ENCODE measurements at places on chromosomes 2 and 18.

DNA sequence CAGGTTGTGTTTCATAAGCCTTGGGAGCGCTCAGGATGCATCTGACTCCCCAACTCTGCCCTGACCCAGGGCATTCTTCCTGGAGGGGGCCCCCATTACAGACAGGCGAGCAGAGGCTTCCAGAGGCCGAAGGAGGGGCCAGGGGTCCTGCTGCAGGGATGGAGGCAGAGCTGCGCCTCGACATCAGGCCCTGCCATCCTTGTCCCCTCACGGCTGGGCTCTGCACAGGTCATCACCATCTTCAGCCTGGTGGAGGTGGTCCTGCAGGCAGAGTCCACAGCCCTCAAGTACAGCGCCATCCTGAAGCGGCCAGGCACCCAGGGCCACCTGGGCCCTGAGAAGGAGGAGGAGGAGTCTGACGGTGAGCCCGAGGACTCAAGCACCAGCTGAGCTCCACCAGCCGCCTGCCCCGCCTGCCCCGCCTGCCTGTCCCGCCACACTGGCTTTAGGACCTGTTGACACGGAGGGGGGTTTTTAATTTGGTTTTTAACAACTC, 42.3 kb upstream of the ALPP start:
- no peak for DNase-seq

GRCh38 chr18:40949114-40949950, 1005.7 kb upstream of the PIK3C3 start:
- DNase-seq, result no peak

DNA sequence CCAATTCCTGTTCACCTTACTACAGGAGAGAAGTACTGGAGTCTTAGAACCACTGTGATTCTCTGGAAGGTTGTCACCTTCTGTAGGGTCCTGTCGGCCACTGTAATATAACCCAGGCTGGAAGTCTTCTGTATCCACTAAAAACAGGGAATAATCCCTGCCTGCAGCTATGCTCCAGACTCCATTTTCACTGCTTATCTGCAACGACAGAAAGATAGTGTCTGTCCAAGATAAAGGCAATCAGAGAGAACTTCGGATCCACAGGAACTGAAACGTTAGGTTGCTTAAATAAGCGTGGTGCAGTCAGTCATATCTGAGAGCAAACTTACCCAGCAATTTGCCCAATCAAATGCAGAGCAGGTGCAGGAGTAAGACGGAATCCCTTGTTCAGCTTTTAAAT, 34.2 kb downstream of the ALS2 start:
- no peak for DNase-seq

GRCh38 chr2:20567159-20567925, 83.6 kb downstream of the HS1BP3 start:
- no peak for DNase-seq

- no peak for DNase-seq
These were observed 93.5 kb downstream of the COX7A2L start for GRCh38 chr2:42267530-42267929.

DNA sequence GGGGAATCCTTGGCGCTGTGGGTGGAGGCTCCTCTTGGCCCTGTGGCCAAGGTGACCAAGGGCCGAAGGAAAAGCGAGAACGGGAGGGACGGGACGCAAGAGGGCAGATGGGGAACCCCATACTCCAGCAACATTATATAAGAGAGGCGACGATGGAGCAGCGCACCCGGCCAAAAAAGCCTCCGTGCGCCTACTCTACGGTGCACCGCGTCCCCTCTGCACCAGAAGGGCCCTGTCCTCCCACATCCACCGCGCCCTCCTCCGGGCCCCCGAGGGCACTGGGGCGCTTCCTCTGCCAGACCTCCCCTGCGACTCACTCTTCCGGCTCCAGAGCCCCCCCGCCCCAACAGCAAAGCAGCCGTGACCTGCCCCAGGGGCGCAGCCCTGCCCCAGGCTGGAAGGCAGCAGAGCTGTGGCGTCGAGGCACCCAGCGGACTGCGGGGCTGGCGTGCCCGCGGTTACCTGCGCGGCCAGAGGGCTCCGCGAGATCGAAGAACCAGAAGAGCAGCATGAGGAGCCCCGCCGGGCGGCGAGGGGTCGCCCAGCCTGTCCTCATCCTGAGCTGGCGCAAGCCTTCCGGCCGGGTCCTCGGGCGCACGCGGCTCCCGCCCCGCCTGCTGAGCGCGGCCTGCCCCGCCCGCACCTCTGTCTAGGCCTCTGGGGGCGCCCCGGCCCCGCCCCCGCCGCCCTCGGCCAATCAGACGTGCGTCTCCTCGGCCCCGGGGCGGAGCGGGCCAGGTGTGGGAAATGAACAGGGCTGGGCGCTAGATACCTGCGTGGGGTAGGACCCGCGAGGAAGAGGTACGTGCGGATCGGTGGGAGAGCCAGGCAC, 106.3 kb upstream of the CD302 start:
- DNase-seq, result peak; percentile 81

DNA sequence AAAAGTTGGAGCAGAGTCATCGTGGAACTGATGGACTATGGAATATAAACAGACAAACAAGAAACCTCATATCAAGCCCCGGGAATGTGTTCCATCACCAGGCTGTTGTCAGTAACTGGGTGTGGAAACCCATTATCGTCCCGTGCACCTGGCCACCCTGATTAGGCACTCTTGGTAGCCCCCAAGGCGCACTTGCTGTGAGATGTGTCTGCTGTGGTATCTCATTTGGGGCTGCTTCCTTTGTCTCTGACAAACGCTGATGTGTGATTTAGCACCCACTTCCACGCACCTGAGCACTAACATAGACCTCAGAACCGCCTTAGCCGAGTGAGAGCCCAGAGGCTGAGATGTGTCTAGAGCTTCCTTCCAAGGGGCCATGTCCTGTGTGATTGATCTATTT, 96.3 kb downstream of the PRPF40A start:
- no peak for DNase-seq

GRCh38 chr18:63157293-63158011, 162.1 kb downstream of the BCL2 start:
- DNase-seq, result no peak

GRCh38 chr18:29726646-29727045, 1315.9 kb downstream of the DSC3 start:
- no peak for DNase-seq

DNA sequence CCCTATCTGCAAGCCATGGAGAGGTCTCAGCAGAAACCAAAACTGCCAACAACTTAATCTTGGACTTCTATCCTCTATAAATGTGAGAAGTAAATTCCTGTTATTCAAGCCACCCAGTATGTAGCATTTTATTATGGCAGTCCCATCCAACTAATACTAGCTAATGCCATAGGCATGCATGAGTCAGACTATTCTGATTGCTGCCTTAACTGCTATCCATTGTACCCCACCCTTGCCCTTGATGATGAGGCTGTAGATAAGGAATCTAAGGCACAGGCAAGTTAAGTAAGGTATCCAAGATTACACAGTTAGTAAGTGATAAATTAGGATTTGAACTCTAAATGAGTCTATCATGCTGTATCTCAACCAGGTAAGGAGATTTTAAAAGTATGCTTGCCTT, 223.0 kb downstream of the UBE2E3 start:
- DNase-seq, result no peak

- no peak for DNase-seq
These were observed 35.7 kb upstream of the GYPC start for GRCh38 chr2:126620302-126620701.

GRCh38 chr2:207282916-207283315, 117.2 kb upstream of the KLF7 start:
- no peak for DNase-seq

DNA sequence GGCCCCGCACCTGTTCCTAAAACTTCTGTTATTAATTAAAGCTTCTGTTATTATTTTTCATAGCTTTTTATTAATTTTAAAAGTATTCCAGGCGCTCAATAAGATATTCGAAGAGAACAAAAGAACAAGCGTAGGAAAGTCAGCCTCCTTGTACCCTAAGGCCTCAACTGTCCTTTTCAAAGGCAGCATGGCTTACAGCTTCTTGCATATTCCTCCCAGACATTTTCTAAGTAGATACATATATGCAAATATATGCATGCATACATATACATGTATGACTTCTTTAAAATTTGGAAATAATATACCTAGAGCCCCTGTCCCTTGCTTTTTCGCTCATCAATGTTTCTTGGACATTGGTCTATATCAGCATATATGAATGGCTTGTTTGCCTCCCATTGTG, 12.3 kb downstream of the GPR55 start:
- DNase-seq, result no peak

- no peak for DNase-seq
These were observed 7.1 kb downstream of the C2orf92 start for GRCh38 chr2:97676620-97677019.

DNA sequence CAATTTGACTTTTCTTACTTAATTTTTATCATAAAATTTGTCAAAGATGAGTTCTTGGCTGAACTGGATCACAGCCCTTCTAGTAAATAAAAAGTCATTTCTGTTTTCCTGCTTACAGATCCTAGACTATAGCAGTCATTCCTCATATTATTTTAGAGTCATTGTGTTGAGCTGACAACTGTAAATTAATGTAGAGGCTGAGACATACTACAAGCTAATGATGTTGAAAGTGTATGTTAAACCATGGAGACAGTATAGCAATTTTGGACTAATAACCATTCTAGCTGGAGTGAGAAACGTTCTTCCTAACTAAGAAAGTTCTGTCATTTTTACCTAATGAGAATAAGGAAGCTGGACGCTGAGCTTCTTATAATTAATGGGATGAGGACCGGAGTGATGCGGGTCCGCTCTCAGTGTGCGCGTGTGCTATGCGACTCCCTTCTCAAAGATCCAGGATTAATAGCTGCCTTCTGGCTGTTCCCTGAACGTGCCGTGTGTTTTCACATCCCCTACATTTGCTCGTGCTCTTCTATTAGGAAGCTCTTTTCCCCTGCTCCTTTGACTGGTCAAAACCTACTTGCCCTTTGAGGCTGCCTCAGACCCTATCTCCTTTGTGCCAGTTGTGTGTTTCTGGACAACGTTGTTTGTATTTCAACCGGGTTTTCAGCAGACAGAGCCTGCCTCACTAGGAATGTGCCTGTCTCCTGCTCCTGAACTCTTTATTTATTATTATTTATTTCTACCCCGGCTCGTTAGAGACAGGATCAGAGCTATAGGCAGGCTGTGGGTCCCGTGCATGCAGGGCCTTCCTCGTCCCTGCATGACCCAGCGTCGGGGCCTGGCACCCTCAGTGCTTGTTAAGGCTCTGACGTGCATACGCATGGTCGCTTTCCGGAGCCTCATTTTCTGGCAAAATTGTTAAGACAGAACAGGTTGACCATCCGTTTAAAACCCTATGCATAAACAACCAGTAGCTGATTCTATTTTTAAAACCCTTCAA, 182.6 kb downstream of the DCDC2C start:
- no peak for DNase-seq
